ENCODE measurements at places on chromosomes 4 and X.

DNA sequence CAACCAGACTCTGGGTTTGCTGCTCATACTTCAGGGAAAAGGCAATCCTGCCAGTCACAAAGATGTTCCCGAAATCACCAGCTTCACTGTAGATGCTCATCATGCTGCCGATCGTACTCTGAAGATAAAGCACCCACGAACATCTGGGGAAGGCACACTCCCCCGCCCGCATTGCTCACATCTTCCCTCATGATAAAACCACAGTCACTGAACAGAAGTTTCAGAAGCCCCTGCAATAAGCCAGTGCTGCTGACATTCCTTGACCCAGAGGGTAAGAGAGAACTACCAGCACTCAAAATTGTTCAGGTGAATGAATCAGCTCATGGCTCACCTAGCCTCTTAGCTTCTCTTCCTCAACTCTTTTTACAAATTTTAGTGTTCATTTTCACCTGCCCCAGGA, 43.1 kb downstream of the SRPX2 start:
- DNase-seq: no peak

DNA sequence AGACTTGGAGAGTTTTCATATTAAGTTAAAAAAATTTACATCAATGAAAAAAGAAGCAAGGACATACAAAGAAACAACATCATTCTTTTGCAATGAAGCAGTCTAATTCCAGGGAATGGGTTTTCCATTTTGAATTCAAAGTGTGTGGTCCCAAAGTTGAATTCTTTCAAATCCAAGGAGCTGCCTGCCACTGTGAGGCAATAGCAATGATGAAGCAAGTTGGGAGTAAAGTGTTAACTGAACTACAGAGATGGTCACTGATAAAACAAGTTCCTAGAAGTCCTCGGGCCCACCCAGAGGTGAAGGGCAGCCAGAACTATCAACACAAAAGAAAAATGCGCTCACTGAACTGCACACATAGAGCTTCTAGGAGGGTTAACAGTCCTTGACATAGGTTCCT, 115.9 kb downstream of the RAB28 start:
- DNase-seq: no peak

DNA sequence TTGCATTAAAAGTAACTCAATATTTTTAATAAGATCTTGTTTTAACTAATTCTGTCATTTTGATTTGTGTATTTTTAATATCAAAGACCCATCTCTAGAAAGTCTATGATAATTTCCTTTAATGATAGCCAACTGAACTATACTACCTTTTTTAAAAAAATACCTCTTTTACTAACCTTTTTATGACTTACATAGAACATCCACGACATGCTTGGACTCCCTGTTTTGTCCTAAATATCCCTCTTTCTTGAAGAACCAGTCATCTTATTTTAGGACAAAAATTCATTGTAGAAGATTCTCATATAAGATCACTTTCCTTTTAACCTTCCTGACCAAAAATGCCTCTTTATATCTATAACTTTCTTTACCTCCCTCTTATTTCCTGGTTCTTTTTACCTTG, 76.8 kb upstream of the GC start:
- peak; percentile 2 for DNase-seq

GRCh38 chrX:142483965-142484364, 278.9 kb upstream of the MAGEC2 start:
- DNase-seq: no peak

DNA sequence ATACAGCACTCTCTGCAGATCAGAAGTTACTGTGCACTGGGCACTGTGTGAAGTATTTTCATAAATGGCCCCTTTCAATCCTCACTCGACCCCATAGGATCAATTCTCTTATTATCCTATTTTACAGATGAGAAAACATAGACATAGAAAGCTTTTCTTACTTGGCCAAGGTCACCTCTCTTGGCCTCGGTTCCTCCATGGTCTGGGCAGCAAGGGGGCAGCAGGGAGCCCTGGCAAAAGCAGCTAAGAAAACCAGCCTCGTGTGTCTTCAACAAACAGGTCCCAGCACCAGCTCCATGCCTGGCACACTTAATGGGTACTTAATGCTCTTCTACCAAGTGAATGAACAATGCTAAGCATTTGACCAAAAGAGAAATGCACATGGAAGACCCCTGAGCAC, 34.4 kb downstream of the BST1 start:
- DNase-seq: no peak

DNA sequence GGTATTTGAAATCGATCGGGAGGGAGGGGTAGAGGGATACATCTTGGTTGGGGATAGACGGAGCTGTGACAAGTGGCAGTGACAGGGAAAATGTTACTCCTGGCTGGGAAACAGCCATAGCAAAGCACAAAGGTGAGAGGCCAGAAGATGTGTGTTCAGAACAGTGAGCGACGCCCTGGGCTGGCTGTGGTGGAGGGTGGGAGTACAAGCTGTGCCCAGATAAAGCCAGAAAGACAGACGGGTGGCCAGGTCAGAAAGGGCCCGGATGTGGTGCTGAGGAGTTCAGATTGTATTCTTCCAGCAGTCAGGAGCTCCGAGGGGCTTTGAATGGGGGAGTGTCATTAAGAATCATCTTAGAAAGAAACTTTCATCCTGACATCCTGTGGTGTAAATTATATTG, 27.9 kb downstream of the CCDC149 start:
- DNase-seq: no peak

DNA sequence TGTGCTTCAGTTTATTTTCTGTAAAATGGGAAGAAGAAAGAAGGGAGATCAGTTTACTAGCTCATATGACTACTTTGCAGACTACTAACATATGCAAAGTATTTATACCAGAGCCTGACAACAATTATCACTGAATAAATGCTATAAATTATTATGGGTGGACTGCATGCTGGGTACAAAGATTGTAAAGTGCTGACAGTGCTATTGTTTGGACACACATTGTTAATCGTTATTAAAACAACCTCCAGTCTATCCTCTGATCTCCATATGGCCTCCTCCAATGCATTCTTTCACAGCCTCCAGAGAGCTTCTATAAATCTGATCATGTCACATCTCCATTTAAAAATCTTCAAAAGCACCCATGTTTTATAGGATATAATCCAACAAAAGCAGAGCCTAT, 90.1 kb upstream of the HS3ST1 start:
- no peak for DNase-seq

DNA sequence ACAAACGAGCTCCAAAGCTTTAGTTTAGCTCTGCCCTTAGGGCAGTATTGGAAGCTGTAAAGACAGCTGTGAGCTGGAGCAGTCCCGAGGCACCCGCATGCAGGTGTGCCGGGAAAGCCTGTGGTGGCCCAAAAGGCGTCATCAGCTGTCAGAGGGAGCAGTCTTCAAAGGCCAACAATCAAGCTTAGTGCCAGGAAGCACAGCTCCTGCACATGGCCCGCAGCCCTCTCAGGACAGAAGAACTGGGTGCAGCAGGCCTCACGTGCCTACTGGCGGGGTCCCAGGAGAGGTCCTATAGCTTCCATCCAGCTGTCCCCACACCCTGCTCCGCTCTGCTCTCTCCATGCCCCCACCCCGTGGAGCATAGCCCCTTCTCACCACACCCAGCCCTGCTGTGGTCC, 92.2 kb upstream of the TRIM2 start:
- DNase-seq: no peak

GRCh38 chr4:140047017-140047640, 106.9 kb downstream of the MAML3 start:
- no peak for DNase-seq

DNA sequence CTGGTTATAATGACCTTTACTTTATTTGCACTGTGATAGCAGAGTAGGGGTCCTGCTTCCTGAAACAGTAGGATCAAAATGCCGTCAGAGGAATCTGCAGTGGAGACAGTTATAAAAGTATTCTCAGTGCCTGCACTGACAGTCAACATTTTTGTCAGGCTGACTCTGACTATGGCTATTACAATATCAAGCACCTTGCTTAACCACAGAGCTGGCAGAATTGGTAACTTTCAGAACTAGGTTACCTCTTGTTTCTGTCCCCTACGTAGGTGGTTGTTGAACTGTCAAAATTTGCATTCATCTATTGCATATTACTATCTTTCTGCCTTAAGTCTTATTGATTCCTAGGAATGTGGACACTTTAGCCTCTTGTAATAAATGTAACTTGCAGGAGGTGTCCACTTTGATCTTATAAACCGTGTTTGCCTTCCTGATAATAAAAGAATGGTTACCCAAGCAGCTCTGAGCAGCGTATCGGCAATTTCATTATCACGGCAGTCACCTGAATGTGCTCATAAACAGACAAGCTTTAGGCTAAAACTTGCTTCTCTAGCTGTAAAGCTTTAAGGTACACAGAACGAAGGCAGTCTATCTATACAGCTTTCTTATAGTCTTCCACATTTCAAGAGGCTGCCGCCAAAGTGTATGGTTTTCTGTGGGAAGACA, 353.0 kb upstream of the GALNT7 start:
- no peak for DNase-seq

- no peak for DNase-seq
Measured at GRCh38 chr4:154456240-154456639, 35.4 kb downstream of the DCHS2 start.

GRCh38 chr4:104743215-104743653, 248.5 kb upstream of the CXXC4 start:
- DNase-seq: no peak

DNA sequence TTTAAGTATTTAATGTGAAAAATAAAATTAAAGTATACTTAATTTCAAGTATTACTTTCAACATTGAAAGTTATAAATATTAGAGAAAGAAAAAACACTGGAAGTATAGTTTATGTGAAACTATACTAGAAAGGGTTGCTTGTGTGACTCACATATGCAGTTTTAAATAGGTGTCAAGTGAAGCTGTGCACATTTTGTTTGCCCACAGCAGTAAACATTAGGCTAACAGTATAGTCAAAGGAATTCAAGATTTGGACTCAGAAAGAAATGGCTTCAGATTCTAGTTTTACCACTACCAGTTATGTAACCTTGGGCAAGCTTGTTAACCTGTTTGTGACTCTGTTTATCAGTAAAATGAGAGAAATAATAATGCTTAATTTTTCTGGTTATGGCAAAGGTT, 148.2 kb downstream of the FAM47B start:
- no peak for DNase-seq

DNA sequence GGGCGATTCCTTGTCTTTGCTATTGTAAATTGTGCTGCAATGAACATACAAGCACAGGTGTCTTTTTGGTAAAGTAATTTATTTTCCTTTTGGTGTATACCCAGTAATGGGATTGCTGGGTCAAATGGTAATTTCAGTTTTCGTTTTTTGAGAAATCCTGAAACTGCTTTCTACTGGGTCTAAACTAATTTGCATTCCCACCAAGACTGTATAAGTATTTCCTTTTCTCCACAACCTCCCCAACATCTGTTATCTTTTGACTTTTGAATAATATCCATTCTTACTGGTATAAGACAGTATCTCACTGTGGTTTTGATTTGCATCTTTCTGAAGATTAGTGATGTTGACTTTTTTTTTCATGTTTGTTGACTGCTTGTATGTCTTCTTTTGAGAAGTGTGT, 2506.0 kb downstream of the PCDH7 start:
- no peak for DNase-seq

DNA sequence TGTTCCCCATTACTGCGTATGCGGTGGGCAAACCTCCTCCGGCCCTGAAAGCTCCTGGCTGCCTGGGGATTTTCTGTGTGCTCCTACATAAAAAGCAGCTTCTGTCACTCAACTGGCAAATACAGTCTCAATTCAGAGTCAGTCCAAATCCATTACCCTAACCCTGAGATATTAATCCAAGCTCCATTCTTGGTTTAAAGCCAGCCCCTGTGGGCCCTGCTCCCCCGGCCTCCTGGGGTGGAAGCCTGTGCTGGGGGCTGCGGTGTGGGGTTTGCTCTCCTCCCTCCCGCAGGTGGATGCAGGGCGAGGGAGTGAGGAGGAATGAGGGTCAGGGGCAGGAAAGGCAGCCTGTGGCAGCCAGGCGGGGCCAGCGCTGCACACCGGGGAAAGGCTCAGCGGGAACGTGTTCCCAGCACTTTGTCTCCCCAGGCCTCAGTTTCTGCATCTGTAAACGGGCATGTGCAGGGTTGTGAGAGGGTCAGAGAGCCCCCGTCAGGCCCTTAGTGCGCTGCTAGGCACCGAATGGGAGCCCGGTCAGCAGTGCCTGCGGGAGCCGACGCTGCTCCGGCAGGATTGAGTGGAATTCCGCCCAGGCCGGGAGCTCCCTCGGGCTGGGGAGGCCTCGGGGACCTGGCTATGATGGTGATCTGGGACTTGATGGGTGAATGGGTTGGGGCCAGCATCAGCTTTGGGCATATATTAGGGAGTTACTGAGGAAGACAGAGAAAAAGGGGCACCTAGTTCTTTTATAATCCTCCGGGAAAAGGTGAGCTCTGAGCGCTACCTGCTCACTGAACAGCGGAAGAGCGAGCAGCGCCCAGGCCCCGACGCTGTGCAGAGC, 6.3 kb upstream of the RGS12 start:
- no peak for DNase-seq

- DNase-seq: peak; percentile 63
Measured at GRCh38 chr4:94603170-94603747, 151.5 kb downstream of the PDLIM5 start.

GRCh38 chr4:146029147-146029546, 90.5 kb upstream of the ZNF827 start:
- DNase-seq: peak; percentile 63

- no peak for DNase-seq
Measured at GRCh38 chr4:42761804-42762203, 104.9 kb upstream of the ATP8A1 start.

GRCh38 chrX:25287521-25287920, 271.8 kb upstream of the ARX start:
- no peak for DNase-seq

DNA sequence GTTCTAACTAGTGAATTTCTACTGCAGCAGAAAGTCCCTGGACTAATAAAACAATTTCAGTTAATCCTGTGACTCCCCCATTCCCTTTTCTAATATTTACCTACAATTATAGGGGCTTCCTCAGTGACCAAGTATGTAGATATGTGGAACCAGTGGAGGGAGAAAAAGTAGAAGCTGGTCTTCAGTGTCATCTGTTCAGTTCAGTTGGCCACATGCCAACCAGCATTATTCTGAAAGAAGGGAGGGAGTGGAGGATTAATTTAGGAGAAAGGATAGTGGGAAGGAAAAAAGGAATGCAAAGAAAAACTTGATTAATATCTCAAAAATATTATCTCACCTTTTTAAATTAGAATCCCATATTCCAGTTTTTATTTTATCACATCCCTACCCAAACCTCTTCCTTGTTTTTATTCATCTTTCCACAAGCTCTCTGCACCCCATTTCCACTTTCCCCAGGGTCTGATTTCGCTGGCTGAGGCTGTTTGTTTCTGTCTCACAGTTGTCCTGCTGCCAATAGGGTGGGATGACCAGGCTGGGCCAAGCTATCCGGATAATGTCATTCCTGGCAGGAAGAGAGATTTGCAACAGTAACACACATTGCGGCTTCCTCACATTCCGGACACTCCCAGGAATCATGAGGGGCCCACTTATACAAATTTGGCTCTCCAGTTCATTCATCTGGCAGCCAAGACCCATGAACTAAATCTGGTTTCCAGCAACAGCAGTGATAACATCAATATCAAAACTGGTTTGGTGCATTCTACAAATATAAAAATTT, 24.6 kb upstream of the ANTXR2 start:
- DNase-seq: peak; percentile 85

DNA sequence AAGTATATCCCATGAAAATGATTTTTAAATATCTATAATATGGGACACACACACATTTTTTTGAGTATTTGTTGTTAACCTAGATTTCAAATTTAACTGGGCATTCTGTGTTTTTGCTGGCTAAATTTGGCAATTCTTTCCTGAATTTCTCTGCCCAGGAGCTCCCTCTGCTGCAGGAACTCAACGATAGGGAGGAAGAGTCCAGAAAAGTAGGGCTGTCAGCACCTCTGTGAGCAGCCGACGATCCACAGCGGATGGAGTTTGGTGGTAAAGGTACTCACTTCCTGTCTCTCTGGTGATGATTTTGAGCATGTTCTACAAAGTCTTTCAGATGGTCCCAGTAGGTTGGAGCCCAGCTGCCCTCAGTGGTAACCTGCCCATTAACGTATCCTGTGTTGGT, 23.1 kb upstream of the TMEM184C start:
- no peak for DNase-seq
